Mesothelial cell of epicardium (in vitro differentiated cells): ENCODE measurements at places on chromosomes 7 and 10. TPM values are rescaled to one million over a fixed set of nuclear protein-coding genes. Genes with fewer than 3 reads are reported as not detected.

- peaks cover 6% of the 10 kb centered on the region for H3K27me3 ChIP-seq
- H3K4me1 ChIP-seq = no peaks in the 10 kb centered on the region
- H3K27ac ChIP-seq = no peak overlapping the region
- H3K4me3 ChIP-seq = no peak overlapping the region
These were observed 228.7 kb downstream of the FRMD4A start for GRCh38 chr10:14102056-14102455.

- no peak for DNase-seq
- no peak overlapping the region for H3K4me3 ChIP-seq
- no peaks in the 10 kb centered on the region for H3K36me3 ChIP-seq
- no peak overlapping the region for H3K27ac ChIP-seq
- peaks cover 29% of the 10 kb centered on the region for H3K4me1 ChIP-seq
These were observed 121.2 kb downstream of the WDFY4 start for GRCh38 chr10:48805848-48806247.

DNA sequence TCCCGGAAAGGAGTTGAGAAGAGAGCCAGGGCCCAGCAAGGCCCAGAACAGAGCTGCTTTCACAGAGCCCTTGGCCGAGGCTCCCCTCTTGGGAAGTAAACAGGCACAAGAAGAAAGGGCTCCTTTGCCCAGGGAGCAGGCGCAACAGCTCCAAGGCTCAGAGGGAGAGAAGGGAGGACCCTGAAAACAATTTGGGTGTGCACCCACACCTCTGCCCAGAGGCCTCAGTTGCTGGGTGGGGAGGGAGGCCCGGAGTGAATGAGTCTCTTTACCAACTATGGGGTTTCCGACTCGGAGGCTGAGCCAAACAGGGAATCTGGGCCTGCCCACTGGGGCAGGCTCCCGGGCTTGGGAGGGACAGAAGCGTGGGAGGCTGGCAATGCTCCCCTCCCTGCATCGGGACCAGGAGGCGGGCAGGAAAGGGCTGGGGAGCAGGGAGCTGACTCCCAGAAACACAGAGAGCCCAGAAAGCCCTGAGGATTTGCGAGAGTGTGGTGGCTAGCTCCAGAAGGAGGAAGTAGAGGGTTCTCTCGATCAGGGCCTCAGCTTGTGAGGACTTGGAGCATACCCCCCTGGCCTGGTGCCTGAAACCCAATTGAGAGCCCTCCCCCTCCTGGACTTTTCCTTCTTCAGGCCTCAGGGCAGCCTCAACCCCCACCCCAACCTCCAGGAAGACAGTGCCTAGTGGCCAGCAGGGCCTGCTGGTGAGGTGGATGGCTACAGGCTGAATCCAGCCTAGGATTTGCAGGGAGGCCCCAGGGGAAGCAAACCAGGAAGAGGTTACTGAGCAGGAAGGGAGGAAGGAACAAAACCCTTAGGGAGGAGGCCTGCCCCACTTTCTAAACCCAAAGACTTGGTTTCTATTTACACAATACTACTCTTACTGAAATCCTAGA, 6.2 kb downstream of the C10orf105 start:
- H3K27me3 ChIP-seq = no peaks in the 10 kb centered on the region
- no peak overlapping the region for H3K4me3 ChIP-seq
- H3K27ac ChIP-seq = peak overlapping the region; percentile 90
- no peaks in the 10 kb centered on the region for H3K36me3 ChIP-seq

- H3K36me3 ChIP-seq = no peaks in the 10 kb centered on the region
- no peak overlapping the region for H3K4me3 ChIP-seq
- no peak overlapping the region for H3K27ac ChIP-seq
These were observed 88.9 kb upstream of the WAC start for GRCh38 chr10:28444031-28444430.

The CASP2 gene
- total RNA-seq = 53.3 to 56.5 TPM (median 55.4 TPM) in 3 replicates

The NKX1-2 gene
- not detected in 3 replicates for total RNA-seq
